ENCODE measurements at places on chromosomes 7 and 10.

GRCh38 chr7:132072873-132073272 lies 503.4 kb downstream of the PLXNA4 start:
- DNase-seq, result no peak

DNA sequence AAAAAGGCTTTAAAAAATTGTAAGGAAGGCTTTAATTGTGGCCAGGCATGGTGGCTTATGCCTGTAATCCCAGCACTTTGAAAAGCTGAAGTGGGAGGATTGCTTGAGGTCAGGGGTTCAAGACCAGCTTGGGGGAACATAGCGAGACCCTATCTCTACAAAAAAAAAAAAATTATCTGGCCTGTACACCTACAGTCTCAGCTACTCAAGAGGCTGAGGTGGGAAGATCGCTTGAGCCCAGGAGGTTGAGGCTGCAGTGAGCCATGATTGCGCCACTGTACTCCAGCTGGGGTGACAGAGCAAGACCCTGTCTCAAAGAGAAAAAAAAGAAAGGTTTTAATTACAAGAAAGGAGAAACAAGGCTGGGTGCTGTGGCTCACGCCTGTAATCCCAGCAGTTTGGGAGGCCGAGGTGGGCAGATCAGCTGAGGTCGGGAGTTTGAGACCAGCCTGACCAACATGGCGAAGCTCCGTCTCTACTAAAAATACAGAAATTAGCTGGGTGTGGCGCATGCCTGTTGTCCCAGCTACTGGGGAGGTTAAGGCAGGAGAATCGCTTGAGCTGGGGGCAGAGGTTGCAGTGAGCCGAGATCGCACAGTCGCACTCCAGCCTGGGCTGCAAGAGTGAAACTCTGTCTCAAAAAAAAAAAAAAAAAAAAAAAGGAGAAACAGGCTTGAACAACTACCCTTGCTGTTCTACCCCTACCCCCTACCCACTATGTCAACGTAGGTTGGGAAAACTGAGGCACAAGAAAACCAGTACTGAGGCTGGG lies 83.7 kb downstream of the CARD11 start:
- DNase-seq, result no peak

DNA sequence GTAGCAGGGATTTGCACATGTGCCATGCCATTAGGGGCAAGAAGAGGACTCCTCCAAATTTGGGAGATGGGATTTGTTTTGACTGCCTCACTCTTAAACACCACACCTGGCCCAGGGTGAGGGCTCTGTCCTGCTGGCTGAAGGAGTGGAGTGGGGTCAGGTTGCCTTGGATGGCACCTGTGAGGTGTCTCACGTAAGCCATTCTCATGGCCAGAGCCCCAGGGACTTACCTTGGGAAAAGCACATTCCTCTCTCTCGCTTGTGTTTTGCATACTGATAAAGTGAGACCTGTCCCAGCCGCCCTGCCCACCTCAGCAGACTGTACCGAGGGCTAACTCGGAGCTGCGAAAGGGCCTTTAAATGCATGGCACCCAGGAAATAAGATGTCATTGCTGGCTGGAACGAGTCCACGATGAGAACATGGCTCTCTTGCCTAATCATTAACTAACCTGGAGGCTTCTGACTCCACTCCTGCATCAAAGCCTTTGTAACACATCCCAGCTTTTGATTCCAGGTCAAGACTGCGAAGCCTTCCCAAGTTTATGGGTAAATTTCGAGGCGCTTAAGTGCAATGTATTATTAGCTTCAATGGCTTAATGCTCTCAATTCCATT lies 184.0 kb upstream of the RNF32 start:
- no peak for DNase-seq

- DNase-seq, result no peak
Measured at GRCh38 chr10:44168478-44168877, 216.4 kb downstream of the CXCL12 start.

All from HS-5 (cell line).